ENCODE measurements at places on chromosomes 7 and 10.

GRCh38 chr10:34905200-34905927 lies 90.3 kb upstream of the PARD3 start:
- no peak for DNase-seq

GRCh38 chr7:121030308-121030707 lies 41.8 kb downstream of the CPED1 start:
- no peak for DNase-seq

GRCh38 chr10:130440971-130441370 lies 304.8 kb downstream of the GLRX3 start:
- DNase-seq = no peak

DNA sequence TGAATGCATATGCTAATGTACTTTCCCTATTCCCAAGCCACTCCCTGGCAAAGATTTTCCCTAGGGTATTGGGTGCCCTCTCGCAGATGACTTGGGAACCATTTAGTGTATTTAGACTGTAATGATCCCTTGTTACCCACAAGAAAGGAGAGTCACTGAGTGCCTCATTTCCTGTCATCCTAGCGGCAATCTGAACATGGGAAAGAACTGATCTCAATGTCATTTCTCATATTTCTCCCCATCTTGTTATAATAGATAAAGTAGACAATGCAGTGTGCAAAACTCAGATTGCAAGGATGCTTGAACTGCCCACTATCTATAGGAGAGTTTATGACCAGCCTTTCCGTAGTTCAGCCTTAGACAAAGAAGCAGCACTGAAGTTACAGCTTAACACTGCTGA lies 123.3 kb downstream of the MICU1 start:
- no peak for DNase-seq

DNA sequence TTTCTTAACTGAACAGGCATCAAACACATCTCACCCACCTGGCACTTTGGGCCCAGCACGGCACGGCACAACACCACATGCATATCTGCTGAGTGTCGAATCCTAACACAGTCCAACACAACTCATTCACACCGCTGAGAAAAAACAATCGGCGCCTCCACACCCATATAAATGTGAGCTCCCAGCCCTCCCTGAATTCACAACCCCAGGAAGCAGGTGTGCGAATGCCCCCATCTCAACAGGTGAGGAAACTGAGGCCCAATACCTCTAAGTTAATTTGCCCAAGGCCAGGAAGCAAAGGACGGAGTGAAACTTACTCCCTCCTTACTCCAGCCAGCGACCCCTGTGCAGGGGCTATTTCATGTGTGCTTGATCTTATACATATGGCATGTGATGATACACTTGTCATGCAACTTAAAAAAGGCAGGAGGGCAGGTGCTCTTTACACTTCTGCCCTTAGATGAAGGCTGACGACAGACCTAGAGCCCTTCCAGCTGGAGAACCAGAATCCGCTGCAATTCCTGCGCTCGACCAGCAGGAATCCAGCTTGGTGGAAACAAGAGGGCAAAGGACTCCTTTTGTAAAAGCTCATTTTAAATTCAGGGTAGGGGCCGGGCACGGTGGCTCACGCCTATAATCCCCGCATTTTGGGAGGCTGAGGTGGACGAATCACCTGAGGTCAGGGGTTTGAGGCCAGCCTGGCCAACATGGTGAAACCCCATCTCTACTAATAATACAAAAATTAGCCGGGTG lies 116.0 kb downstream of the LARP4B start:
- no peak for DNase-seq

GRCh38 chr7:30927559-30927958 lies 15.9 kb downstream of the AQP1 start:
- no peak for DNase-seq

- no peak for DNase-seq
These were observed 136.5 kb downstream of the EPC1 start for GRCh38 chr10:32210306-32211045.

- no peak for DNase-seq
These were observed 31.9 kb upstream of the LRRC4 start for GRCh38 chr7:128063088-128063487.

GRCh38 chr7:139060695-139061237 lies 24.9 kb upstream of the ZC3HAV1L start:
- DNase-seq = no peak

DNA sequence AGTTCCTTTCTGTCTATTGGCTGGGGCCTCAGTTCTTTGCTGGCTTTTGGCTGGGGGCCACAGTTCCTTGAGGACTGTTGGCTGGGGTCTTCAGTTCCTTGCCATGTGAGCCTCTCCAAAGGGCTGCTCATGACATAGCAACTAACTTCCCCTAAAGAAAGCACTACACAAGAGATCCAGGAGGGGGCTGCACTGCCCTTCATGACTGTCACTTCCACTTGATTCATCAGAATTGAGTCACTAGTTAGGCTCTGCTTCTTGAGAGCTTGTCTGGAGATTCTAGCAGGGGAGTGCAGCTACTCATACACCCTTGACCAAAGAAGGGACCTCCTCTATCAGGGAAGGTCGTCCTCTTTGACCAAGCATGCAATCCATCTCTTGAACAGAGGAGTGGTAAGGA lies 38.0 kb upstream of the MKX start:
- no peak for DNase-seq

- no peak for DNase-seq
These were observed 10.7 kb downstream of the PSAP start for GRCh38 chr10:71840177-71840957.

- DNase-seq = no peak
These were observed 116.0 kb downstream of the NEURL1 start for GRCh38 chr10:103609231-103610082.

DNA sequence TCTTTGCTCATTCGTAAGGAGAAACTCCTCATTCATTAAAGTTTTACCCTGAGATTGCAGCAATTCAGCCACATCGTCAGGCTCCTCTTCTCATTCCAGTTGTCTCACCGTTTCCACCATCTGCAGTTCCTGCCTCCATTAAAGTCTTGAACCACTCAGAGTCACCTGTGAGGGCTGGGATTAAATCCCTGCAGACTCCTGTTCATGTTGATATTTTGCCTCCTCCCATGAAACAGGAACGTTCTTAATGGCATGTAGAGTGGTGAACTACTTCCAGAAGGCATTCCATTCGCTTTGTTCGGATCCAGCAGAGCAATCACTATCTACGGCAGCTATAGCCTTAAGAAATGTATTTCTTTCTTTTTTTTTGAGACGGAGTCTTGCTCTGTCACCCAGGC lies 96.5 kb upstream of the FAM20C start:
- no peak for DNase-seq

DNA sequence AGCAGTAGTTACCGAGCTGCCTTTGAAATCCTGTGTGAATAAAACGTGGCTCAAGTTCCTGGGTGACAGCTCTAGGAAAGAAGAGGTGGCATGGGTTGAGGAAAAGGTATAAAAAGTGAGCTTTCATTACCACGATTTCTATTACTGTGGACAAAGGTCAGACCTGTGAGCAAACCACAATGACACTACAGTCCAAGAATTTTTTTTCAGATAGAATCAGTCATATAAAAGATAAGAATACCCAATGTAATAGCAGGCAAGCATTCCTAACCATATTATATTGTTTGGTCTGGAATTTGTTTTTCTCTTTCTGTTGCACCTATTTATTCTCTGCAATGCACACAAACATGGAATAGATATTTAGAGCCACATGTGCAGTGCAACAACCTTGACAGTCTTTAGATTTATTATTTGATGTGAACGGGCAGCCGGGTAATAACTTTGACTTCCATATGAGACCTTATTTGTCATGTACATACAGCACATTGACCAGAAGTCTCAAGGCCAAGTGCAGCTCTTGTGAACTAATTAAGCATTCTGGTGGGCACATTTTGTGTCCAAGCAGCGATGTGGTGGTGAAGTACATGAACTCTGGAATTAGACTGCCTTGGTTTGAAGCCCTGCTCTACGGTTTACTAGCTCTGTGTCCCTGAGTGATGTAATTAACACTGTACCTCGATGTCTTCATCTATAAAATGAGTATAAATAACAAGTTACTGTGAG lies 156.8 kb downstream of the NRCAM start:
- DNase-seq = no peak

- no peak for DNase-seq
These were observed 7.5 kb upstream of the INTS1 start for GRCh38 chr7:1511444-1512422.

GRCh38 chr10:113397047-113397446 lies 155.8 kb upstream of the HABP2 start:
- DNase-seq = no peak
